ENCODE measurements at places on chromosomes 12 and 14.

DNA sequence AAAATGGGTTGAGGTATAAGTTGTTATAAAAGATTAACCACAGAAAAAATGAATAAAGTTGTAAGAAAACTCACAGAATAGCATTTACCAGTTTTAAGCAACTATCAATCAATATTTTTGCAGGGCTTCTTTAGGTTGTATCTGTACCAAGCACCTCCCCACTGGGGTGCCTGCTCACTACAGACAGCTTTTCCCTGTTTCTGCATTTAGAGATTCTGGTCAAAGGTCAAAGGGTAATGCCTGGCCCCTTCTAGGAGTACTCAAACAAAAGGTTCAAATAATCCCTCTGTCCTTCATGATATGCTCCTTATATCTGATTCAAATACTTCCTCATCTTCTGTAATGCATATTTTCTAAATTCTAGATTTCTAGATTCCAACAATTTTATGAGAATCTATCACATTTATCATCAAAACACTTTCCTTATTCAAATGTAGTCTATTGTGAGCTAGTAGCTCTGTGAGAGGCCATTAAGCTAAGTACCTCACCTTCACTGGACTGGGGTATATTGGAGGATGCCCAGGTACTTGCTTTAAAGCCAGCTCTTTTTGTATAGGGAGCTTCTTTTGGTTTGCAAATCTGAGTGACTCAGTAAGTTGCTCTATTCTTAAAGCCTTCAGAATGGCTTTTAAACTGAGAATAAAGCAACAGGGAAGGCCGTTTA lies 120.7 kb upstream of the PTPRB start:
- no peak for DNase-seq

GRCh38 chr14:97219431-97220017 lies 422.3 kb downstream of the VRK1 start:
- no peak for DNase-seq

DNA sequence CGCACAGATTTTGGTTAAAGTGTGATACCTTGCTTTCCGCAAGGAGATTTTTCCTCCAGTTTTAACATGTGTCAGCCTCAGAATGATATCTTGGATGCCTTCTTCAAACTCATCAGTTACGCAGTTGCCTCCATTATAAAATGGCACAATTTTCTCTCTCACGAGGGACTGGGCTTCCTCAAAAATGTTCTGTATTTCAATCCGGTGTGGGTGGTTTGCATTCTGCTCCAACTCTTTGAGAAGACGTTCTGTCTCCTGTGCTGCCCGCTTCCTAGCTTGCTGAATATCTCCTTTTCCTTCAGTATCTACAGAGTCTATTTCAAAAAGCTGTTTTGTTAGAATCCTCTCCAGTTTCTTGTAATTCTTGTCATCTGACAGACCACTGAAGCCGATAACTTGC lies 1.8 kb downstream of the BAG5 start:
- DNase-seq: no peak

DNA sequence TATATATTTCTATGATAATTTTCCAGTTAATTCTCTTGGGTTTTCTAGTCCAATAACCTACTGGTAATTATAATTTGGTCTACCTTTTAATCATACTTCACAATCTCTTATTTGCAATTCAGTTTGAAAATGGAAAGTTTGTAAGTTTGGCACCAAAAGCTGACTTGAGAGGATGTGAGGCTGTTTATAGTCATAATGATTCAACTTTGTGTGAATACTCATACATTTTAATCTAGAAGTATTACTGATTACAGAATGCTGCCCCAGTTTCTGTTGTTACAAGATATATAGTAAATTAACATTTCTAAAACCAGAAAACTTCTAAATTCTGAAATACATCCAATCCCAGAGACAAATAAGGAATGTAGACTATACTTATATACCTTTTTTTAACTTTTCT lies 158.2 kb downstream of the SLC38A4 start:
- DNase-seq: no peak

GRCh38 chr12:68930178-68930577 lies 2.8 kb downstream of the CPM start:
- DNase-seq: no peak

- peak; percentile 55 for DNase-seq
These were observed 86.5 kb upstream of the CEP83 start for GRCh38 chr12:94545935-94546771.

- peak; percentile 31 for DNase-seq
These were observed 160.9 kb downstream of the SPTSSA start for GRCh38 chr14:34300882-34301734.

DNA sequence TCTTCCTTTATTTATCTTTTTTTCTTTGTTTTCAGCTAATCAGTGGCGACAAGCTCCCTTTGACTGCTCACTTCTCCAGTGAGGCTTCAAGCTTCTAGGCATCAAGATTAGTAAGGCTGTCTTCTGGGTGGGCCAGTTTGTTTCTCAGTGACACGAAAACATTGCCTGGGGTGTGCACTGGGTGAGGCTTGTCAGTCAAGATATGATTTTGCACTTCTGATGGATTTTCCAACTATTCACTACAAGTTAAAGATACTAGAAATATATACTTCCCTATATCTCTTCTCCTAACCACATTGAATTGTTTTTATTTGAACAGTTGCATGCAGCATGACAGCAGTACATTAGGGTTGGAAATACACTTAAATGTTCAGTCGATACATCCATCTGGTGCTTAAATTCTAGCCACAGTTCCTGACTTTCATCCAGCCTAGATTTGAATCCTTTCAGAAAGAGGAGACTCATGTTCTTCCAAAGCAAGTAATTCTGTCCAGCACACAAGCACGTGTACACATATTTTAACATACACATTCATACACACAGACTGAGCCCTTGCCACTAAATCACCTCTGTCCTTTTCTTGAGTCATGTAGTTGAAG lies 275.6 kb upstream of the NOVA1 start:
- DNase-seq: no peak

DNA sequence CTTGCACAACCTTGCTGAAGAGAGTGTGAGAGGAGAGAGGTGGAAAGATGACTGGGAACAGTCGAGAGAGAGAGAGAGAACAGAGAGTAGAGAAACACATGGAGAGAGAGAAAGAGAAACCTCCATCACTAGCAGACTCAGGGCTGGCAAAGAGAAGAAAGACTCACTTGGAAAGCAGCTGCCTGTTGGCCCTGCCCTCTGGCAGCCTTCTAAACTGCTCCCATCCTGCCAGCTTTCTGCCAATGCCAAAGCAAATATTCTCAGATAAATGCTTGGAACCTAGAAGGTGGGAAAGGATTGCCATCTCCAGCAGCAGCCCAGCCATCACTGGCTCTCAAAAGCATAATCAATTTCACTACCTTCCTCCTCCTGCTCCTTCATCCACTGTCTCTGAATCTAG lies 107.9 kb upstream of the WSCD2 start:
- no peak for DNase-seq

DNA sequence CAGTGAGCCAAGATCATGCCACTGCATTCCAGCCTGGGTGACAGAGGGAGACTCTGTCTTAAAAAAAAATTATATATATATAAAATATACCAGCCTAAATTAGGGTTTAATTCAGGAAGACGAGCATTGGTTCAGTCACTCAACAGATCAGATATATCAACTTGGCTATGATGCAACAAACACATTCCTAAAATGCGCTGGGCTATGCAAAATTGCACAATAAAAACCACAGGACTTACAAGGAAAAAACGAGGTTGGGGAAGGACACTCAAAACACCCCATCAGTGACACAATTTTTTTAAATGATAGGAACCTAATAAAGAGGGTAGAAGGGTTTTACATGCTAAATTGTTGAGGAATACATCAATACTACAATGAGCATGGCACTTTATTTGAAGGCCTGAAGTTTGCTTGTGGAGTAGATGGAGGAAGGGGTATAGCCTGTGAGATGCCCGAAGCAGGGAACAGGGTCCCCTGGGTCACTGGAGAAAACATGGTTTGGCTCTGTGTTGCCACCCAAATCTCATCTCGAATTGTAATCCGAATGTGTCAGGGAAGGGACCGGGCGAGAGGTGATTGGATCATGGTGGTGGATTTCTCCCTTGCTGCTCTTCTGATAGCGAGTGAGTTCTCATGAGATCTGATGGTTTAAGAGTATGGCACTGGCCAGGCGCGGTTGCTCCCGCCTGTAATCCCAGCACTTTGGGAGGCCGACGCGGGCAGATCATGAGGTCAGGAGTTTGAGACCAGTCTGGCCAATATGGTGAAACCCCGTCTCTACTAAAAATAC lies 71.2 kb downstream of the TNFAIP2 start:
- no peak for DNase-seq

GRCh38 chr12:58393152-58393551 lies 451.8 kb downstream of the ATP23 start:
- DNase-seq: no peak

DNA sequence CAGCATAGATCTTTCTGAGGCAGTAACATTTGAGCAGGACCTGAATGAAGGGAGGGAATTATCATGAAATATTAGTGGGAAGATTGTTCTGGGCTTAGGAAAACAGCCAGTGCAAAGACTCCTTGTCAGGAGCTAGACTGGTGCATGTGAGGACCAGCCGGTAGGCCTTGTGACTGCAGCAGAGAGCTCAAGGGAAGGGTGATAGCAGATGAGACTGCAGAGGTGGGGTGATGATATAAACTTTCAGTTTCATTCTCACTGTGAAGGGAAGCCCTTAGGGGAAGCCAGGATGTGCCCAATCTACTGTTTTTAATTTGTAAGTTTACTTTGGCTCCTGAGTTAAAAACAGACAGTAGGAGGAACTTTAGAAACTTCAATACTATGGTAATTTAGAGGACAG lies 12.4 kb downstream of the IL22 start:
- no peak for DNase-seq

- no peak for DNase-seq
These were observed 121.2 kb downstream of the METTL25 start for GRCh38 chr12:82479511-82479910.

- no peak for DNase-seq
These were observed 158.6 kb downstream of the DICER1 start for GRCh38 chr14:94998685-94999084.

DNA sequence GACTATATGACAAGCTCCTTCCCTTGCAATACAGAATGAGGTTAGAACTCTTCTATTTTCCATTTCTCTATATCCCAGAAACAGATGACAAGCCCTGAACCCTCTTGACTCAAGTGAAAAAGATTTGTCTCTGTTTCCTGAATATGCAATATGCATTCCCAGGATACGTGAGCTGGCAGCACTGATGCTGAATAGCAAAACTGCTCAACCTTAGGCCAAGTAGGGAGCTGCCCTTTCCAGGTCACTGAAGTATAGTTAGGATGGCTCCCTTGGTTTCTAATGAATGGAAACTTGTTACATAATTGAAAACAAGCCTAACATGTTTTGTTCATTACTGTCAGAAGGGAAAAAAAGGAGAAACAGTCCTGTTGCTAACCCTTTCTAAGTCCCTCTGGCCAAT lies 47.9 kb upstream of the PLEKHG7 start:
- DNase-seq: no peak

- no peak for DNase-seq
These were observed 180.2 kb downstream of the TMTC2 start for GRCh38 chr12:82866946-82867345.
